Naive thymus-derived CD8-positive, alpha-beta T cell (primary cell): ENCODE measurements at places on chromosomes 12 and 14.

- no peak for DNase-seq
Observed at GRCh38 chr14:94387051-94388026, 1.1 kb downstream of the SERPINA1 start.

DNA sequence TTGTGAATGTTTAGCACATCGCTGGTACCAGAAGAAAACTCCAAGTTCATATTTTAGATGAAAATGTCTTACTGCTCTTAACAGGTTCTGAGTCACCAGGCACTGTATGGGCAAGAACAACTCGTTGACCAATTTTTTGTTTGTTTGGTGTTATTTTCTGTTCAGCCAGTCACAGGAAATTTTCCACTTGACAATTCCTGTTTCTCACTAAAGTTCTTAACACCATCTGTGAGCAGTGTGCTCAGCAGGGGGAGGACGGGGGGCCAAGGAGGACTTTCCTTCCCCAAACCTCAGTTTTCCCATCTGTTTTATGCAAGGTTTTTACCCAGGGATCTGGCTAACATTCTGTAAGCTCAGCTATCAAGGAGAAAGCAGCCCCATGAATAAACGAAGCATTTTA lies 3.0 kb downstream of the NUAK1 start:
- DNase-seq: no peak

DNA sequence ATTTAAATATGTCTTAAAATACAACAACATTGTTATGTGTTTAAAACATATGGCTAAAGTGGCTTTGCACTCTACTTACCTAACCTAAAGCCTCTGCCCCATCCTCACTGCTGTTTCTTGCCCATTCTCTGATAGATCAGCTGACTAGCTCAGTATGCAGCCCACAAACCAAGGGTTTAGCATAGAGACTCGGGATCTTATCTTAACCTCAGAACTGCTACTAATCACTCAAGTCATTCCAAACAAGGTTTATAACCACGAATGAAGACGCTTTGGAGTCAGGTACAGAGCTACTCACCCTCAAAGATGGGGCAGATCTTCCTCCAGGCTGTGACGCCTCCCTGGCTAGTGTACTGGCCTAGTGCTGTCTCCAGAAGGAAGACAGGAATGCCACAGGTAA lies 19.3 kb downstream of the SLC6A13 start:
- no peak for DNase-seq

DNA sequence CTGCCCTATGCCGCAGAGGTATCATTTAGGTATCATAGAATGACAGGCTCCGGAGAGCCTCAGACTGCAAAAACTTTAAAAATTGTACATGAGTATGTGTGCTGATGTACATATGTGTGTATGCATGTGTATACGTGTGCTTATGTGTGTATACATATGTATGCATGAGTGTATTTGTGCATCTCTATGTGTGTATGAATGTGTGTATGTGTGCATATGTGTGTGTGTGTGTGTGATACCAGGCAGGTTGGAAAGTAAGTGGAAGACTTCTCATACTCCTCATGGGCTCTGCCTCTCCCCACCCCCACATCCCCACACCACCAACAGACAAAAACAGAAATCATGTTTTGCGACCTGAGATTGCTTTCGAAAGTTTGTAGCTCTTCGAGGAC lies 621 bp upstream of the TMEM117 start:
- no peak for DNase-seq

DNA sequence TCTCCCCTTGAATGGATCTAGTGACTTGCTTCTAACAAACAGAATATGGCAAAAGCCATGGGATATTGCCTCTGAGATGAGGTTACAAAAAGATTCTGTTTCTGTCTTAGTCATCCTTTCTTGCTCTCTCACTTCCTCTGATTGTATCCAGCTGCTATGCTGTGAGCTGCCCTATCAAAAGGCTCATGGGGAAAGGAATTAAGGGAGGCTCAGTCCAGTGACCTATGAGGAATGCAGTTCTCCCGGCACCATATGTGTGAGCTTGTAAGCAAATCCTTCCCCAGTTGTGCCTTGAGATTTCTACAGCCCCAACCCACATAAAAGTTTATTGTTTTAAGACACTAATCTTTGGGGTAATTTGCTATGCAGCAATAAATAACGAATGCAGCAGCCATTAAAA lies 183.1 kb downstream of the KLHL28 start:
- no peak for DNase-seq

DNA sequence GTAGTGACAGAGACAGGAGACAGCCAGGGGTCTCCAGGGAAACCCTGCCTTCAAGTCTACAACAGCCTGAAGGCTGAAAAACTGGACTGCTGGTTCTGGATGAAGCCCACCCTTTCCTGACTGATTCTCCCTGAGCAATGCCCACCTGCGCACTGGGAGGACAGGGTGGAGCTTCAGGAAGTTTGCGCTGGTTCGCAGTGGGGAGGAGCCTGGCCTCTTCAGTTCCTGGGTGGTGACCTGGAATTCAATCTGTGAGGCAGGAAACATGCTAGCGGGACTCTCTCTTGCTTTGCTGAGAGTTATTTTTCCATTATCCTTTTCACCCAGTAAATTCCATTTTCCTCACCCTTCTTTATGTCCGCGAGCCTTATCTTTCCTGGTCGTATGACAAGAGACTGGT lies 600.8 kb downstream of the TRHDE start:
- no peak for DNase-seq

DNA sequence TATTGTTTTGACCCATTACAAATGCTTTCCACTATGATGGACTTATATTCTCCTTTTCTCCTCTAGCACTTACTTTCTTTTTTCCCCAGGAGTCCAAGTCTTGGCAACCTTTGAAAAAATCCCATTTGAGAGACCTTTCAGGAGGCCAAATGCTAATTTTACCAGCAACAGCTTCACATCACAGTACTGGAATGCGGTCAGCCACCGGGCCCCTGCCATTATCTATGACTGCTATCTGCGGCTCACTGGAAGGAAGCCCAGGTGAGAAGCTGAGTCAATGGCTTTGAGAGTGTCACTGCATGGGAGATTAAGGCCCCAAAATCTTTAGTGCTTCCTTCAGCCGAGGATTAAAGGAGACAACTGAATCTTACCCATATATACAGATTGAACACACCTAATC lies 64.2 kb downstream of the ERGIC2 start:
- no peak for DNase-seq

DNA sequence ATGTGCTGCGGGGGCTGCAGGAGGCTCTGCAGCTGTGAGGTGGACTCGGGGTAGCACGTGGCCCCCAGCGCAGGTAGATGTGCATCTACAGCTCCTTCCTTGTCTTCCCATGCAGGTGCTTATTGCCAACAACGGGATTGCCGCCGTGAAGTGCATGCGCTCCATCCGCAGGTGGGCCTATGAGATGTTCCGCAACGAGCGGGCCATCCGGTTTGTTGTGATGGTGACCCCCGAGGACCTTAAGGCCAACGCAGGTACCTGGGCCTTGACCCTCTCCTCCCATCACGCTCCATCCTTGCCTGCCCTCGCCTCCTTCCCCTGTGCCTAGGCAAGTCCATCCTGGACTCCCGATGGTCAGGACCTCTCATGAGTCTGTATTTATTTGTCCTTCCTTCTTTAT lies 51.4 kb downstream of the ACACB start:
- no peak for DNase-seq

GRCh38 chr12:24931666-24932405 lies 17.1 kb downstream of the BCAT1 start:
- no peak for DNase-seq

- no peak for DNase-seq
Observed at GRCh38 chr12:5900533-5901205, 44.4 kb downstream of the ANO2 start.

GRCh38 chr12:51938726-51939125 lies 12.8 kb upstream of the ACVR1B start:
- DNase-seq: no peak

DNA sequence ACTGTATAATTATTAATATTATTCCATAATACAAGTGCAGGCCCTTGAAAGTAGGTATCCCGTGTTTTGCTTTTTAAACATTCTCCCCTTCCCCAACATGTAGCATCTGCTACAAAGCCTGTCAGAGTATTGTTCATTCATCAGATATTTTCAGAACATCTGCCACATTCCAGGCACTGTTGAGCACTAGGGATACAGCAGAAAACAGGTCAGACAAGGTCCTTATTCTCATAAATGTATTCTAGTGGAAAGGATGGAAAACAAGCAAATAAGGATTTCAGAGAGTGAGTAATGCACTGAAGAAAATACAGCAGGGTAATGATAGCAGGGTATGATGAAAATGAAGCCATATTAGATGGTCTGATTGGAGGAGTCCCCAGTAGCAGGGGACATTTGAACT lies 3.8 kb downstream of the ERP29 start:
- no peak for DNase-seq
